ENCODE measurements at places on chromosomes 12 and 14.

DNA sequence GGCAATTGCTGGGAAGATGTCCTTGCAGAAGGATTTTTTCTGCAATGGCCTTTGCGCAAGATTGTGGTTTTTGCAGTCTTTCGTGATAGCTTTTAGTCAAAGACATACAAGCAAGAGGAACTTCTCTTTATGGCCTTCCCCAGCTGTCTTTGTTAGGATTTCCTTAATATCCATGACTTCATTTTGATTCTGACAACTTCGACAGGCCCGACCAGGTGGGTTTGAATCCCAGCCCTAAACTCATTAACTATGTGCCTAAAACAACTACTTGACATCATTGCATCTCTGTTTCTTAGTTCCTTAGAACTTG, 13.3 kb upstream of the VRK1 start:
- DNase-seq: no peak

GRCh38 chr14:28098856-28099255, 667.7 kb upstream of the FOXG1 start:
- no peak for DNase-seq

DNA sequence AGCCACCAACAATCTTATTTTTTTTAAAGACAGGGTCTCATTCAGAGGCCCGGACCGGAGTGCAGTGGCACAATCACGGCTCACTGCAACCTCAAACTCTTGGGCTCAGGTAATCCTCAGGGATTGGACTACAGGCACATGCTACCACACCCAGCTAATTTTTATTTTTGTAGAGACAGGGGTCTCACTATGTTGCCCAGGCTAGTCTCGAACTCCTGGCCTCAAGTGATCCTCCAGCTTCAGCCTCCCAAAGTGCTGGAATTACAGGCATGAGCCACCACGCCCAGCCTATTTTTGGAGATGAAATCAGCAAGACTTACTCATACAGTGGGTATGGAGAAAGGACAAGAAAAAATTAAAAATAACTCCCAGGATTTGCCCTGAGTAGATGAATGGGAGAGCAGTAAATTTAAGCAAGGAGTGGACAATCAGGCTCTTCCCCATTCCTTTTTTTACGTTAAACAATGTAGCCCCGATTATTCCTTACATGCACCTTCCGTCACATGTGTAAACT, 13.2 kb downstream of the FMNL3 start:
- no peak for DNase-seq

DNA sequence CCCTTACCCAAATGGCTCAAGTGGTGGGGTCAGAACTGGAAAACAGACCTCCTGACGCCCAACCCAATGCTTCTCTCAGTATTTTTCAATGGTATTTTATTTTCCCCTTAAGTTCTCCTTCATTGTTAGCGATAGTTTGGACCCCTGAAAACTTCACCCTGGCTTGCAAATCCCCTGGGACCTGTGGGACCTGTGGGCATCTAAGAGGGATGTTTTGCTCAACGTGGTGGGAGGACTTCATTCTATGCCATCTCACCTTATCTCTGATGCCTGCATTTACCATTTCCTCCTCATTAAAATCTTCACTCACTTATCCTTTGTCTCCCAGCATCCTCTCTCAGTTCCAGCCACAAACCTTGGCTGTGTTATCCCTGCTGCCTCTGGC, 59.4 kb upstream of the GZMB start:
- no peak for DNase-seq

DNA sequence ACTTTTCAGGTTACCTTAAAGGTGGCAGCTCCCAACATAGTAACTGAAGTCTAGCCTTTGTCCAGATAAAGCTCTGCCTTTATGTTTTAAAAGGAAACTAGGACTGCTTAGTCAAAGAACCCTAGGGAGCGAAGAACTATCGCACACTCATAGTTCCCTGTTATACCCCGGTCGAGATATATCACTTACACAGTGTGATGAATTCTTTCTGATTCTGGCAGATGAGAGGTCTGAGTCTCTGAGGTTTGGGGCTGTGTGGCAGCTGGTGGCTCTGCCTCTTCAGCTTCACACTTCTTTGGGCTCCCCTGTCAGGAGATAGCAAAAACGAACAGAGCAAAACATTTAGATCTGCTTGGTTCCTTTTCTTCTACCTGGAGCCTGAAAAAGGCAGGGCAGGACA, 17.0 kb downstream of the ACIN1 start:
- DNase-seq: no peak
